ENCODE measurements at places on chromosomes 13 and 19.

- no peak for DNase-seq
These were observed 48.0 kb upstream of the RCBTB2 start for GRCh38 chr13:48580896-48581295.

- no peak for DNase-seq
These were observed 40.3 kb upstream of the UFM1 start for GRCh38 chr13:38309397-38309796.

GRCh38 chr13:27012482-27013197 lies 159.0 kb downstream of the USP12 start:
- no peak for DNase-seq

DNA sequence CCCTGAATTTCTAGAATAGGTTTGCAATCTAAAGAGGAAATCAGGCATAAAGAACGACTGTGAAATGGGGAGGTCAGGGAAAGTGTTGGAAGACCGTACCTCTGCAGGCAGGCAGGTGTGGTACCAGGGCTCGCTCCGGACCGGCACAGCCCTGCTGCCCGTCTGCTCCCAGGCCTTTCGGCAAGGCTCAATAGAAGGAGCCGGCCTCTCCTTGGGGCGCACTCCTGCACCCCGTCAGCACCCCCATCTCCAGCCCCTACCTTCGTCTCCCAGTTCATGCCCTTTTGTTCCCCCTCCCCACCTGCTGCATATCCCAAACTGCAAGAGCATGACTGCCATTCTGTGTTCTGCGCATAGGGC lies 139.8 kb upstream of the SOX1 start:
- DNase-seq: no peak

DNA sequence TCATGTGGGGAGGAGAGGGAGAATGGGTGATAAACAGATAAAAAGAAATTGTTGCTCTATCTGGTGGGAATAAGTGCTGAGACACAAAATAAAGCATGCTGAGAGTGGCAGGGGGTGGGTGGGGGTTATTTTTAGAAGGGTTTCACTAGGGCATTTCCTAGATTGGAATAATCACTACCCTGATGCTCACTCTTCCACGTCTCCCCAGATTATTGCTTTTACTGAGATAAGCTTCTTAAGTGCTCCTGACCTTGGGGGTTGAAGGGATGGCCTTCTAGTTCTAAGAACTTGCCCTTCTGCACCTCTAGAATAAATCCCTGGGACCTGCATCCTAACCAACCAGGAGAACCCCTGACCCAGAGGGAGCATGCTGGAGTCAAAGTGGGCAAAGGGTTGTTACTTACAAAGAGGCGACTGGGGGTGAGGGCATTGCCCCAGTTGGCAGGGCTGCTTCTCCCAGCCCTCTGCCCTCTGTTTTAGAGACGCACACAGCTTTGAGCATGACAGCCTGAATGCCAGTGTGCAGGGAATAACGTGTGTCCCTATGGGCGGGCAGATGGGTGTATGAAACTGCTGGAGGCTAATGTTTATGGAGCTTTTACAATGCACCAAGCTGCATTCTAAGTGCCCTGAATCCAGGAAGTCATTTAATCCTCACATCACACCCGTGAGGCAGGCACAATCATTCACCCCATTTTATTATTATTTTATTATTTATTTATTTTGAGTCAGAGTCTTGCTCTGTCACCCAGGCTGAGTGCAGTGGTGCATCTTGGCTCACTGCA lies 743 bp downstream of the RDH8 start:
- no peak for DNase-seq

- DNase-seq: no peak
These were observed 81.8 kb upstream of the SIAH3 start for GRCh38 chr13:45933203-45933908.

DNA sequence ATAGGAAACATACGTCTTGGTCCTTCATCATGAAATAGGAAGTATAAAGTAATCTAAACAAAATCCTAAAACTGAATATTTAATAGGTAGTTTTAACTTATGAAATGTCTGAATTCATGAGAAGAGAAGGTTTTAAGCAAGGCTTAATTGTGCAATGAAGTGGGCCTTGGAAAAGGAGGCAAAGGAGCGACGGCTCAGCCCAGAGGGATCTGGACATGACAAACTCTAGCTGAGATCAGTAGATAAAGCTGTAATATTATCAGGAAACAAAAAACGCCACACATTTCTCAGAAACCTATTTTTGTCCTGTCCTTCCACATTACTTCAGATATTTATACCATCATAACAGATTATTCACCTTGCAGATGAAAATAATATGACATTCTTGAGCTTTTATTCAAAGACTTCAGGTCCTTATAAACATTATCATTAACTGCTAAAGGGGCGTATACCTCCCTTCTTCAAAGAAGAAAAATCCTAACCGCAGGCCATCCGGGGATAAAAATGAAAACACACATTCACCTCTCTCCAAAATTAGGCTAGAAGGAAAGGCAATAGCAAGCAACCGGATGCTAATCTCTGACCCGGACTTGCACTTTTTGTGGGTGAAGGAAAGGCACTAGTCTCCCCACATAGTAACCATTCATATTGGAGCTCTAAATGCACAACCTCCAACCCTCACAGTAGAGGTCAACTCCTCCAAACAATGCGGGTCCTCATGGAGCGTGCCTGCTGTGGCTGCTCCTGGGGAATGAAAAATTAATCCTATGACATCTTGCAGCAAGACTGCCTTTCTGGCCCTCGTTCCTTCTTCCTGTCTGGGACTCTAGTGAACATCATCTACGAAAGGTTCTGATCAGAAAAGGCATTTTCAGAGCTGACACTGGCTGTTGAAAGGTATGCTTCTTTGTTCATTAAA lies 108.8 kb downstream of the TBC1D4 start:
- no peak for DNase-seq

GRCh38 chr19:40603071-40603388 lies 1.9 kb downstream of the LTBP4 start:
- no peak for DNase-seq

Measured in NCI-H187 treated with DMSO at 0.1 percent for 48 hours (cell line).